AG08395 (cell line): ENCODE measurements at places on chromosomes 1 and 21.

DNA sequence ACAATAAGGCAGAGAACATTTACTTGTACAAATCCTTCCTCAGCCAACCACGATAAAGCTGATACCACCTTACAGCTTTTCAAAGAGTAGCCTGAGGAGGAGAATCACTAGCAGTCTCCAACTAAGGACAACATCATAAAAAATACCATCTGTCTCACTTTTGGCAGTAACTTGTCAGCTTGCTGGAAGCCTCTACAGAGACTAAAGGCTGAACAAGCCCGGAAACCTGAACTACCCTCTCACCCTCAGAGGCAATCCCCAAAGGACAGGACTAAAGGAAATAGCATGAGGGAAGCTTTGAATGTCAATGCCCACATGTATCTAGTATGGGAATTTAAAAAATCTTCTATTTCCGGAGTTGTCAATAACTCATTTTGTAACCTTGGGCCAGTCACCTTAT lies 10.6 kb downstream of the SRSF4 start:
- DNase-seq = no peak

DNA sequence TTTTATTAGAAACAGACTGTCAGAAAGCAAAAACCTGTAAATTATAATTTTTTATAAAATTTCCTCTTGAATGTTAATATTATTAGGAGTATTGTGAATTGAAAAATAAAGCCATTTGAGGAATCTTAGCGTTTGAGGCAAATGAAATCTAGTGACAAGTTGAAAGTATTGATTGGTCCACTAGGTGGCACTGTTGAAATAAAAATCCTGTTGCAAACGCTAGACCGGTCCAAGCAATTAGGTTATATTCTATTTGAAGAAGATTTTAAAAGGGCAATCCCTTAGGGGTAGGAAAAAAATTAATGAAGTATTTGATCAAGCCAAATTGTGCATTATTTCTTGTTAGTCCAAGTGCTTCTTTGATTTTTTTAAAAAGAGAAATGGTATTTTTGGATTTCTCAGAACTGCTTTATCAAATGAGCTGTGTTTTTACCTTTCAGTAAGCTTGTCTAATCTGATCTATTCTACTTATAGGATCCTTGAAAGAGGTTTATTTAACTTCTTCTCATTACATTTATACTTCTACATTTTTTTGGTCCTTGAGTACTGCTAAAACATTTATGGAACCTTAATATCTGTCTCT lies 57.7 kb downstream of the ATG4C start:
- DNase-seq = peak; percentile 60

DNA sequence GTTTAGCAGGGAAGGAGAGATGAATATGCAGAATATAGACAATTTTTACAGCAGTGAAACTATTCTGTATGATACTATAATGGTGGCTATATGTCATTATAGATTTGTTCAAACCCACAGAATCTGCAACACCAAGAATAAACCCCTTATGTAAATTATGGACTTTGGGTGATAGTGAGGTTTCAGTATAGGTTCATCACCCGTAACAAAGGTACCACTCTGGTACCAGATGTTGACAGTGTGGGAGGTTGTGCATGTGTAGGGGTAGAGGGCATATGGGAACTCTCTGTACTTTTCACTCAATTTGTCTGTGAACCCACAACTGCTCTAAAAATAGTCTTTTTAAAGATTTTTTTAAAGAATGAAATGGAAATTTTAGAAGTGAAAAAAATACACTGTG lies 29.9 kb upstream of the PRDX6 start:
- DNase-seq = no peak

- no peak for DNase-seq
Measured at GRCh38 chr1:56345831-56346230, 233.5 kb downstream of the PLPP3 start.

DNA sequence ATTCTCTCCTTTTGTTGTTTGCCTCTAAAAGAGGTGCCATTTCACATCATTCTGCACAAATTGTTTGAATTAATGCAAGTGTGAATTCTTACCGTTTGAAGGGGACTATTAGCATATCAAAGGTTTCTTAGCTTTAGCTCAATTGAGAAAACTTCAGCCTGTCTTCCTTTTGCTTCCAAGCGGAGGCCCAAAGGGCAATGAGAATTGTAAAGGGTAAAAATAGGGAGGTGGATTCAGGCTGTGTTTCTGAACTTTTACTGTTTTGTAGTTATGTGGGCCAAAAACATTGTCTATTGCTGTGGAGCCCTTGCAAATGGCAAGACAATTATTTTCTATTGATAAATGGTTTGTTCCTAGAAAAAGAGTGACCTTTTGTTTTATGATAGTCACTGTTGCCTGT lies 3.6 kb downstream of the ADGRL2 start:
- no peak for DNase-seq

GRCh38 chr1:87588495-87588894 lies 259.8 kb downstream of the LMO4 start:
- no peak for DNase-seq

- no peak for DNase-seq
Measured at GRCh38 chr1:109760581-109761226, 3.0 kb downstream of the EPS8L3 start.

DNA sequence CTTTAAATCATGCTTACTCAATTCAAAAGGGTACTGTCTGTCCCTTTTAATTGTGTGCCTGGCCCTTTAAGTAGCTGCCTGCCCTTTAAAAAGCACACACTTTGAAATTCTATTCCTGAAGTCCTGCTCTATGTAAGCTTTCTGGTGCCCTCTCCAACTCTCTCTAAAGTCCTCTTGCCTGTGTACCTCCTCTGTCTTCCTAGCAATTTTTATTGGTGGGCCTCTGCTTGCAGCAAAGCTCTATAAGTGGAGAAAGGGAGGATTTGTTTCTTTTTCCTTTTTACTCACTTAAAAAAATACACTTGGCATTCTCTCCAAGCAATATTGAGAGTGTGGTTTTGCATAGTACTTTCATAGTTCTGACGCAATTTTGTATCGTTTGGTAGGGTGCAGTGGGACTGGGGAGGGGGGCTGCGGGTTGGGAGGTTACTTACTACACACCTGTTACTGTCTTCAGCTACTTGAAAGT lies 135.4 kb downstream of the LMO4 start:
- DNase-seq = no peak

- DNase-seq = no peak
Measured at GRCh38 chr1:175755516-175756070, 12.2 kb upstream of the TNR start.

GRCh38 chr1:48939042-48939441 lies 162.4 kb upstream of the BEND5 start:
- no peak for DNase-seq

- DNase-seq = peak; percentile 75
Measured at GRCh38 chr1:117683571-117684285, 77.9 kb downstream of the TENT5C start.

GRCh38 chr1:202248861-202249260 lies 55.3 kb downstream of the LGR6 start:
- DNase-seq = no peak
